ENCODE measurements at places on chromosomes 13 and 19. TPM values are rescaled to one million over a fixed set of nuclear protein-coding genes. Genes with fewer than 3 reads are reported as not detected.

- peak; percentile 90 for DNase-seq
Measured at GRCh38 chr19:40605216-40605971, 4.2 kb downstream of the LTBP4 start.

DNA sequence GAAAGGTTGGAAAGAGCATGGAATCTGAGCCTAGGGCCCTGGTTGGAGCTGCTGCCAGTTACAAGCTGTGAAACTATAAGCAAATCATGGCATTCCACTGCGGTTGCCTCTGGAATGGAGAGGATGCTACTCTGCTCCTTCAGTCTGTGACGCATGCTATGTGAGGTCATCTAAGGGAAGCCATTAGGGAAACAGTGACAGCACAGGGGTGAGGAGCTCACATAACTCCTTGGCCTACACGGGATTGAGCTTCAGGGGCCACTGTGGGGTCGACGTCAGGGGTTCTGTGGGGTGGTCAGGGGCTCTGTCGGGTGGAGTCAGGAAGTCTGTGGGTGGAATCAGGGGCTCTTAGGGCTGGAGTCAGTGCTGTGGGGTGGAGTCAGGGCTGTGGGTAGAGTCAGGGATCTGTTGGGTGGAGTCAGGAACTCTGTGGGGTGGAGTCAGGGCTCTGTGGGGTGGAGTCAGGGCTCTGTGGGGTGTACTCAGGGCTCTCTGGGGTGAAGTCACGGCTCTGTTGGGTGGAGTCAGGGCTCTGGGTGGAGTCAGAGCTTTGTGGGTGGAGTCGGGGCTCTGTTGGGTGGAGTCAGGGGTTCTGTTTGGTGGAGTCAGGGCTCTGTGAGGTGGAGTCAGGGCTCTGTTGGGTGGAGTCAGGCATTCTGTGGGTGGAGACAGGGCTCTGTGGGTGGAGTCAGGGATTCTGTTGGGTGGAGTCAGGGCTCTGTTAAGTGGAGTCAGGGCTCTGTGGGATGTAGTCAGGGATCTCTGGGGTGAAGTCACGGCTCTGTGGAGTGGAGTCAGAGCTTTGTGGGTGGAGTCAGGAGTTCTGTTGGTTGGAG is 35.8 kb upstream of the MEDAG start:
- peak; percentile 96 for DNase-seq

Gene PBX4
- 0.29 TPM for total RNA-seq

Gene TEX30
- total RNA-seq: 10.9 TPM

Gene SHISA2
- 0.97 TPM for total RNA-seq

DNA sequence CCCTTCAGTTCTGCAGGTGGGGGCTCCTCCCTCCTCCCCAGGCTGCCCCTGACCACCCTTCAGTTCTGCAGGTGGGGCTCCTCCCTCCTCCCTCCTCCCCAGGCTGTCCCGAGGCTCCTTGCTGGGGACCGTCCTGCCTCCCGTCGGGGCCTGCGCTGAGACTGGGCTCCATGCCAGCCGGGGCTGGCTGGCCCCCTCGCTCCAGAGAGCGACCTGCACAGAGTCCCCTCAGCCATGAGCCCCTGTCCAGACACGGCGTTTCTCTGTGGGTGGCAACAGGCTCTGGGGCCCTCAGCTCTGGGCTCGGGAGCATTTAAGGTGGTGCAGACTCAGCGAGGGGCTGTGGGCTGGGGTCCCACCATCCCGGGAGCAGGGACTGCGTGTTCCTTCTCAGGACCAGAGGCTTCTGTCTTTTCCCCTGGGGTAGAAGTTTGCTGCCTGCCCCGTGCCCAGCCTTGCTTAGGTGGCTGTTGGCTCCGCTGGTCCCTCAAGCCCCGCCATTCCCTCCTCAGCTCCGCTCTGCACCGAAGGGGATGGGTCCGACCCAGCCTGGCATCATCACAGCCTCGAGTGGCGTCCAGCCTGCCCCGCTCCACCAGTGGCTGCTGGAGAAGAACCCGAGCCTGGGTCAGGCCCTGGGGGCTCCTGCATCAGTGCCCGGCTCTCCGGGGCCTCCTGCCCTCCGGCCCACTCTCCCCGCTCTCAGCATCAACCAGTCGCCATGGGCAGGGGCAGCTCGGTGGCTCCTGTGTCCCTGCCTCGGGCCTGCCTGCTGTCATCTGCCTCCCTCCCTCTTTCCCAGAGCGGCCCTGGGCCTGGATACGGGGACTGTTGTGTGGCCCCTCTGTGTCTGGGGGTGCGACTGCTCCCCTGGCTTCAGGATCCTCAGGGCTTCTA is 27.6 kb downstream of the CSNK1G2 start:
- DNase-seq: no peak

Gene THAP8
- 3.7 TPM for total RNA-seq
